K562 (cell line): ENCODE measurements at places on chromosomes 5 and 9. TPM values are rescaled to one million over a fixed set of nuclear protein-coding genes. Genes with fewer than 3 reads are reported as not detected.

Gene GTF2H2
- 51.8 and 54.0 TPM in 2 replicates for total RNA-seq

Gene ADAMTS16
- total RNA-seq: 0.07 TPM in 1 of 2 replicates, not detected in the other

Gene OBP2B
- not detected in 2 replicates for total RNA-seq

- peaks cover 41% of the 10 kb centered on the region for H3K4me1 ChIP-seq
- H3K27me3 ChIP-seq: no peaks in the 10 kb centered on the region
- no peaks in the 10 kb centered on the region for H3K36me3 ChIP-seq
- DNase-seq: no peak
Observed at GRCh38 chr5:181161534-181162175, 14.3 kb downstream of the OR2V2 start.

GRCh38 chr5:17178373-17178675, 39.1 kb upstream of the BASP1 start:
- H3K27ac ChIP-seq: no peak overlapping the region
- no peaks in the 10 kb centered on the region for H3K4me1 ChIP-seq
- no peaks in the 10 kb centered on the region for H3K27me3 ChIP-seq
- H3K36me3 ChIP-seq: no peaks in the 10 kb centered on the region

- H3K4me1 ChIP-seq: no peaks in the 10 kb centered on the region
- H3K4me3 ChIP-seq: no peak overlapping the region
- no peaks in the 10 kb centered on the region; the same call in 2 of the 3 replicates for H3K27me3 ChIP-seq
- no peaks in the 10 kb centered on the region for H3K36me3 ChIP-seq
- DNase-seq: no peak
- H3K27ac ChIP-seq: no peak overlapping the region
Observed at GRCh38 chr9:38651400-38652042, 31.1 kb upstream of the ANKRD18A start.
